ENCODE measurements at places on chromosomes 2 and 18. TPM values are rescaled to one million over a fixed set of nuclear protein-coding genes. Genes with fewer than 3 reads are reported as not detected.

DNA sequence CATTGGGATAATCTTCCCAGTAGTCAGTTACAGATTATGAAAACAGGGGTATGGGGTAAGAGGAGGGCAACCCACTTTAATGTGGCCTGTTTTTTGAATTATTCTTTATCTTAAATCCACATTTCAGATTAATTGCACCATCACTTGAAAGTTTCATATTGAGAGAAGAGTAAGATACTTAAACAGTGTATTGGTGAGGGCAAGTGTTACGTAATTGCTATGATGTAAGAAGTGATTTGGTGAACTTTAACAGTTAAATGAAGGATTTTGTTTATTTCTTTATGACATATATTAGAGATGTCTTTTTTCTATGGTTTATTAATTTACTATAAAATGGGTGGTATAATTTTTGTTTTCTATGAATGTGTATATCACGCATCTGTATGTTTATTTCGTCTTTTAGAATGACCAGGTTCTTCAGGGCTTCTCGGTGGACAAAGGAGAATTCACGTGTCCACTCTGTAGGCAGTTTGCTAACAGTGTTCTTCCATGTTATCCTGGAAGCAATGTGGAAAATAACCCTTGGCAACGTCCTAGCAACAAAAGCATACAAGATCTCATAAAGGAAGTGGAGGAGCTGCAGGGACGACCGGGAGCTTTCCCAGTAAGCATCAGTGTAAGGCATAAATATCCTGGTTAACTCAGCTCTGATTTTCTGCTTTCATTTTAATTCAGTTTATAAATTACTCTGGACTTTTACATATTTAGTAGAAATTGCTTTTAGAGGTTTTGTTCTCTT lies 171.2 kb upstream of the MYO3B start:
- DNase-seq, result no peak

DNA sequence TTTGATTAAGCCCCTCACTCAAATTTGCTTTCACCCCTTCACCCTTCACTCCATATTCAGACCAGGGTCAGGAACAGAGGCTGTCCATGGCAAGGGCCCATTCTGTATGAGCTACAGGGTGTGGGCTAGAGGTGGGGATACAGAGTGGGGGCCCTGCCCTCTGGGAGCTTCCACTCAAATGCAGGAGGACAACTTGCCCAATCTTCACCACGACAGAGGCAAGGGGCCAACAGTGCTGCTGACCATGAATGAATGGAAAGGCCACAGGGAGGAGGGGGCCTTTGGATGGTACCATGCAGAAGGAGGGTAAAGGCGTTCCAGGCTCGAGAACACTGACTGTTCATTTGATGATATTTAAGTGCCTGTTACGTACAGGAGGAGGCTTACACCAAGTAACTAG lies 22.8 kb downstream of the ADRA2B start:
- DNase-seq, result peak; percentile 33

GRCh38 chr18:74929110-74929509 lies 279.8 kb downstream of the PTGR3 start:
- DNase-seq, result no peak

DNA sequence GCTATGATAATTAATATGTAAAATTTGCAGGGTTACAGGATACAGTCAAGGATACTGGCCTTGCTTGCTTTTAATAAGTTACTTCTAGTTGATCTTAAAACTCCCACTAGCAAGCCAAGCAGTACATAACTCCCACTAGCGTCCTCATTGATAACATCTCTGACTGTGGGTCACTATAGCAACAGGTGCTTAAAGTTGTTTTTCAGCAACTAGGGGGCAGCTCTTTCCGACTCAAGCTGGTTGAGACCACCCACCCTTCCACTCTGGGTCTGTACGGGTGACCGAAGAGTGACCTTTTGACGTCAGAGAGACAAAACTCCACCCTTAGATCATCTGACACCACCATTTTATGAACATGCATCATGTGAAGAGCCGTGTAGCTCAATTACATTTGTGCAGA lies 208.6 kb downstream of the MYO1B start:
- no peak for DNase-seq

Gene ABCB6
- 17.4 TPM for total RNA-seq

Gene FSHR
- total RNA-seq, result not detected

Gene GULP1
- 5.1 TPM for total RNA-seq

Gene STPG4
- total RNA-seq, result not detected

Data from cardiac septum (tissue), 1 donor.